ENCODE measurements at places on chromosomes 4 and X. TPM values are rescaled to one million over a fixed set of nuclear protein-coding genes. Genes with fewer than 3 reads are reported as not detected.

Gene NAP1L3
- 1.2 TPM for total RNA-seq

Gene GABRQ
- not detected for total RNA-seq

Gene MAGEB1
- not detected for total RNA-seq

DNA sequence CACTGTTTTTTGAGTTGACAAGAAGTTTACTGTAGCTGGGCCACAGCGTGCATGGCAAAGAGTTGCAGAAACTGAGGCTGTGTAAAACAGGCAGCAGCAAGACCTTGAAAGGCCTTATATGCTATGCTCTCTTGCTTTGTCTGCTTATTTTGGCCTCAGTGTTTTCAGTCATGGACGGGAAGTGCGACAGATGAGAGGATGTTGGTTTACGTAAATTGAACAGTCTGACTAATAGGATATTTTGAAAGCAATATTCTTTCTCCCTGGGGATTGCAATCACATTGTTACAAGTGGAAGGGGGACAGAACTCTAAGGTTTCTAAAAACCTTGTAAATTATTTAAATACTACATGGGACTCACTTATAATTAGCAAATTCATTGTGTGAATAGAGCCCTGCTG is 32.2 kb upstream of the MAGEA10 start:
- no peak for DNase-seq

DNA sequence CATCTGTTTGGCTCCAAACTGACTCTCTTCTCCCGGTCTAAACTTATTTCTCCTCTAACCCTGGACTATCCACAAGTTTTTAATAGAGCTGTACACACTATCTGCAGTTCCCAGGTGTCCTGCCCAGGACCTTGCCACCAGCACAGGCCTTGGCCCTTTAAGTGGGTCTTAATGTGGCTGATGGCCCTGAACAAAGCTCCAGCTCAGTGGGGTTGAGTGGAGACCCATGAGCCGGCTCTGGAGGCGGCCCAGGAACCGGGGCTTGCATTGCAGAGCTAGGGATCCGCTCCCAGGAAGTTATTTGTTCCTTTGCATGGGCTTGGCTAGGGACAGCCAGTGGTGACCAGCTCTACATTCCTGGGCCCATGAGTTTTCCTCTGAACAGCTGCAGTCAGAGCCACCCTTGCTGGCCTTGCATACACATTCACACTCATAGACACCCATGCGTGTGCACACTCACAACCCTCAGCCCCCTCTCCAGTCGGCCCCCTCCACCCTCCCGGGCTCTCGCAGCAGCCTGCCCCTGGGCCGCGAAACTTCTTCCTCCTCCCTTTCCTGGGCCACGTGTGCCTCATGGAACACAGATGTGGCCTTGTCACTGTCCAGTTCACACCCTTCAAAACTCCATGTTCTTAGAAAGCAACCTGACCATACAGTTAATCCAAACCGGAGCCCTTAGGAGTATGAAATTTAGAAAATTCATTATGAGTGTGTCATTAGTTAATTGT is 58.2 kb downstream of the GPR143 start:
- DNase-seq = no peak

DNA sequence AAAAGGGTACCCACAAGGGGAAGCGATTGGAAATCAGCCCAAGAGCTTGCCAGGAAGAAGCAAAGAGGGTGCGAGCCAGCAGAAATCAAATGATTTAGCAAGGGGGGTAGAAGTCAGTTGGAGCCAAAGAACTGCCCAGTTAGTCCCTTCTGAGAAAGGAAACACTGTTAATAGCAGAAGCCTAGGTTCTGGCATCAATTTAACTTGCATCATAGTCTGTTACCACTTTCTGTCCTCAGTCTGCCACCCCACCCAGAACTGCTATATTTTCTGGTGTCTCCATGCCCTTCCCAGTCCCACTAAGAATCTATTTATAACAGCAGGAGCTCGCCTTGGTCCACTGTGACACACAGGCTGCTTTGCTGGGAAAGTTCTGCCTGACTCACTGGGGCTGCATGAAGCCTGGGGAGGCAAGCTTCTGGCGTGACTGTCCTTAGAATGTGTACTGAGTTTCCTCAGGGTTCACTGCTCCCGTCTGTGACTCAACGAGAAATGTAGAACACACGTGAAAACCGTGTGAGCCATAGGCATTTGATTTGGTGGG is 157.8 kb upstream of the TTC29 start:
- DNase-seq = no peak

- DNase-seq = no peak
Measured at GRCh38 chr4:118957722-118958445, 69.2 kb downstream of the SYNPO2 start.

GRCh38 chrX:66489339-66489738 is 149.5 kb downstream of the EDA2R start:
- no peak for DNase-seq

DNA sequence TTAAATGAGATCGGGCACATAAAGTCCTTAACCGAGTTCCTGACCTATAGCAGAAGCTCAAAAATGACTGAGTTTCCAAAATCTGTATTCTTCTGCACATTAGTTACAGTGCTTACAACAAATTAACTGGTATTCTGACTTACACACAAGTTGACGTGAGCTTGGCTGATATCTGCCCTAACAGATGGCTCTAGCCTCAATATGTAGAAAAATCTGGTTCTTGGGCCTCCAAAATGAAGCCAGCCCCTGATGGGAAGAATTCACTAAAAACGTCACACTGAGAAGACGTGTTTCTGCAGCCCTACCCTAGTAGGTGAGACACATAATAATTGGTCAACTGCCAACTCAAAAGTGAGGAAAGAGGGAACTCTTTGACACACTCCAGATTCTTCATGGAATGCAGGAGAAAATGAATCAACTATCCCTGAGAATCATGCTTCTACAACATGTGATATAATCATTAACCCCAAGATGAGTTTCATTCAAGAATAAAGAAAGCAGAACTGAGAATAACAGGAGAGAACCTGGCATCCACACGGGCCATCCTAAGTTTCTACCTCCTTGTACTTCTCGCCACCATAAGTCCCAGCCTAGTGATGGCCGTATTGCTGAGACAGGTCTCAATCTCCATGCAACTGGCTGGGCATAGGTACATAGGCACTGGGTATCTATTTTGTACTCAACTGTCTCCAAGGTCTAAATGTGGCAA is 8.2 kb downstream of the STX18 start:
- DNase-seq = no peak

Gene RNF150
- 2.4 TPM for total RNA-seq

Gene ACOT9
- 42.0 TPM for total RNA-seq

GRCh38 chr4:80841587-80842281 is 188.8 kb upstream of the BMP3 start:
- no peak for DNase-seq

GRCh38 chrX:133819546-133819945 is 165.8 kb downstream of the GPC3 start:
- DNase-seq = no peak

Data from upper lobe of right lung (tissue), 1 donor.